NCI-H510A (cell line): ENCODE measurements at places on chromosomes 13 and 19.

- DNase-seq, result no peak
These were observed 238.7 kb downstream of the EFNB2 start for GRCh38 chr13:106296723-106297122.

- DNase-seq, result no peak
These were observed 106.2 kb downstream of the SLITRK5 start for GRCh38 chr13:87777387-87777786.

DNA sequence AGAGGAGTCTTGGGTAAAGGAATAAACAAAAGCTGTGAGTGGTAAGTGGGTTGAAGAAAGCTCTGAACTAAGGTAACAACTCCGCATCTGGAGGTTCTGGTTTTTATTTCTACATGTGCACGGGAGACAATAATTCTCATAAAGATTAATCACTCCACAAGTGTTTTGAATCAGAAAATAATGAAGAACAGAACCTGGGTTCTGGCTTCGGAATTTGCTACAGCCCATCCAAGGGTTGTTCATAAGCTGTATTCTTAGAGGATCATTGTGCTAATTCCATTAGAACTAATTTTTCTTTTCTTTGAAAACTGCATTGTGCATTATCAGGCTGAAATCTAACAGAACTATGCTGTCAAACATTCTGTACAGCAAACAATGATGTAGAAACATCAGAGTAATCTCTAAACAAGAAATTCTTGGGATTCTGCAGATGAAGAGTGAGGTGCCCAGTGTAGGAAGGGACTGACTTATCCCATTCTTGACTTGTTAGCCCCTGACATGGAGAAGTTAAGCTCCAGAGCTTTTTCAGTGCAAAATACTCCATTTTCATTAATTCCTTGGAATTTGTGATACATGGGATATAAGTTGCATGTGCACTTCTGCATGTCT lies 368.2 kb downstream of the COG6 start:
- no peak for DNase-seq

DNA sequence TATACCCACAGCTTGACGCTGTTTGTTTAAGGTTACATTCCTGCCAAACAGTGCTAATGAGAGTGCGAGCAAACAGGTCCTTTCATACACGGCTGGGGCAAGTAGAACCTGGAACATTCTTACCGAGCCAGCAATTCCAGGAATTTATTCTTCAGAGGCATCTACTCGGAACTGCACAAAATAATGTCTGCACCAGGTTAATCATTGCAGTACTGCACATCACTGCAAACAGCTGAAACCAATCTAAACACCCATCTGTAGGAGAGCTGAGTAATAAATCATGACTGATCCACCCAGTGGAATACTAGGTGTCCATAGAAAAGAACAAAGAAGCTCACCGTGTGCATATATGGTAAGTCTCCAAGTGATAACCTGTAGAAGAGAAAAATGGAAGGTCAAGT lies 1.2 kb upstream of the ZNF579 start:
- no peak for DNase-seq

DNA sequence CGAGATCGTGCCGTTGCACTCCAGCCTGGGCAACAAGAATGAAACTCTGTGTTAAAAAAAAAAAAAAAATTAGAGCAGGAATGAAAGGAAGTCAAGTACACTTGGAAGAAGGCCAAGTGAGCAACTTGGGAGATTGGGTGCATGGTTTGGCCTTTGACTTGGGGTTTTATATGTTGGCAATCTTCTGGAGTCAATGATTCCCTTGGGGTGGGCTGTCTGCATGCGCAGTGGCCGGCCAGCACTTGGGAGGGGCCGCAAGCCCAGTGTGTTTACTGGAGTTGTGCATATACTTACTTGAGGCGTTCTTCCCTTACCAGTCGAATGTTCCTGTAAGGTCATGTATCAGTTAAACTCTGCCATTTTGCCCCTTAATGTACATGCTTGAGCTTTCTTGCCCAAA lies 103.9 kb downstream of the FAM216B start:
- no peak for DNase-seq

DNA sequence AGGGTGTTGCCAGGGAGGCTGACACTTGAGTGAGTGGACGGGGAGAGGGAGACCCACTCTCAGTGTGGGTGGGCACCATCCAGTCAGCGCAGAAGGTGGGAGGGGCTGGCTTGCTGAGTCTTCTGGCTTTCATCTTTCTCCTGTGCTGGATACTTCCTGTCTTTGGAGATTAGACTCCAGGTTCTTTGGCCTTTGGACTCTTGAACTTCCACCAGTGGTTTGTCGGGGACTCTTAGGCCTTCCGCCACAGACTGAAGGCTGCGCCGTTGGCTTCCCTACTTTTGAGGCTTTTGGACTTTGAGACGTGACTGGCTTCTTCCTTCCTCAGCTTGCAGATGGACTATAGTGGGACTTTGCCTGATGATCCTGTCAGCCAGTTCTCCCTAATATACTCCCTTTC lies 4.3 kb upstream of the LENG8 start:
- DNase-seq, result no peak

- no peak for DNase-seq
These were observed 39.9 kb downstream of the ITGBL1 start for GRCh38 chr13:101492251-101492910.

GRCh38 chr19:2567580-2567979 lies 91.7 kb downstream of the GADD45B start:
- DNase-seq, result no peak
